ENCODE measurements at places on chromosomes 11 and 22.

DNA sequence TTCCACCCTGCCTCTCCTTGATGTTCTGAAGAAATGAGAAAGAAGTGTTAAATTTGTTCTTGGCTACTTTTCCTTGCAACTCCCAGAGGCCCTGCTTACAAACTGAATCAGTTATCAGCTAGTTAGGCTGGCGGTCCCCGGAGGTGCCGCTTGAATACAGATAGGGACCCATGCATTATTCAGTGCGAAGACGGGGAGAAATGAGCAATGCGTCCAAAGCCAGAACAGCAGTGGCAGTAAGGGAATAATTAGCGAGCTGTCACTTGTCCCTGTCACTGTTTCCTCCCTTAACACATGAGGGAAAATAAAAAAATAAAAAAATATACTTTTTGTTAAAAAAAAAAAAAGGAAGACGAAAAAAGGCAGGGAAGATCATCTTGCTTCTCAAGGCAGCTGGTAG lies 528.1 kb downstream of the MN1 start:
- no peak for DNase-seq

GRCh38 chr11:1825785-1826451 lies 8.9 kb upstream of the SYT8 start:
- DNase-seq, result no peak

DNA sequence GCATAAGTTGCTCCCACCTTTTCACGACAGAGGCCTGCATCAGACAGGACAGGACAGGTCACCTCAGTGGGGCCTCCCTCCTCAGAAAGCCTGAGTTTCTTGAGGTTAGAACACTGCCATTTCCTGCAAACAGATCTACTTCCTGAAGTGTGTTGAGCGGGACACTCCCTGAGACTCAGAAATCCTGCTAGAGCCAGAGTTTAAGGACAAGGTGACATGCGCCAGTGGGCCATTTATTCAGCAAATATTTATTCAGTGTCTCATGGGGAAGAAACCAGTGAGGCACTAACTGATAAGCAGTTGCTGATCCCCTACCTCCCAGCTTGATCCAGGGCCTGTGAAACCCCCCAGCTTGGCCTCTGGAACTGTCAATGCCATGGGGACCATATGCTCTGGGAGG lies 454.6 kb downstream of the SOX6 start:
- no peak for DNase-seq

- no peak for DNase-seq
These were observed 482 bp downstream of the DDX17 start for GRCh38 chr22:38505541-38506117.

DNA sequence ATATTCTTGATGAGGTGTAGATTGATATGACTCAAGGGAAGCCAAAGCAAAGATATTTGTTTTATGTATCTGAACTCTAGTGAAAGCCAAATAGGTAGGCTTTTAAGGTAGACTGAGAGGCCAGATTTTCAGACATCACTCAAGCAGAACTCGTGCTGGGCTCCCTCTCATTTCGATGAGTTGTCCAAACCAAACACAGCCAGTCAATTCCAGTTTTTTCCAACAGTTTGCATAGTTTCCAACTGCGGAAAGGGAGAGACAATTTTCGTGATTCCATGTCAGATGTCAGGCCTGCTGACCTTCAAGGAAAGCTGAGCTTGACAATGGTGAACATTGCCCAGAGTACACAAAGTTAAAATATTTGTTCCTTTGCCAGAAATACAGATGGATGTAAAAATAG lies 110.9 kb upstream of the MPPED2 start:
- DNase-seq, result no peak

DNA sequence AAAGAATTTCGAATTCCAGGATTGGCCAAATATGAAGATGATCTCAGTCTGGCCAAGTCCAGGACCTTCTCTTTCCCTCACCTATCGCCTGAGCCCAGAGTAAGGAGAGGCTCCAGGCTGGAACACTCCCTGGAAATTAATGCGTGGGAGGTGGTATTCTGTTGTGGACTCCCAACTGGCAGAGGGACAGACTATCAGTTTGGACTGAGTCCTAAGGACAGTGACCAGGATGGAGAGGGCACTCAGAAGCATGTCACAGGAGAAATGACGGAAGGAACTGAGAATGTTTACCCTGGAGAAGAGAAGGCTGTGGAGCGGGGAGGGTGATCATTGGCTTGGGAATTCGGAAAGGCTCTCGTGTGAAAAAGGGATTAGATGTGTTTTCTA lies 84.4 kb downstream of the RPL27A start:
- no peak for DNase-seq

GRCh38 chr22:19765477-19766239 lies 5.1 kb downstream of the TBX1 start:
- DNase-seq, result no peak

- no peak for DNase-seq
These were observed 3.9 kb upstream of the VSIG10L2 start for GRCh38 chr11:125941619-125942611.

DNA sequence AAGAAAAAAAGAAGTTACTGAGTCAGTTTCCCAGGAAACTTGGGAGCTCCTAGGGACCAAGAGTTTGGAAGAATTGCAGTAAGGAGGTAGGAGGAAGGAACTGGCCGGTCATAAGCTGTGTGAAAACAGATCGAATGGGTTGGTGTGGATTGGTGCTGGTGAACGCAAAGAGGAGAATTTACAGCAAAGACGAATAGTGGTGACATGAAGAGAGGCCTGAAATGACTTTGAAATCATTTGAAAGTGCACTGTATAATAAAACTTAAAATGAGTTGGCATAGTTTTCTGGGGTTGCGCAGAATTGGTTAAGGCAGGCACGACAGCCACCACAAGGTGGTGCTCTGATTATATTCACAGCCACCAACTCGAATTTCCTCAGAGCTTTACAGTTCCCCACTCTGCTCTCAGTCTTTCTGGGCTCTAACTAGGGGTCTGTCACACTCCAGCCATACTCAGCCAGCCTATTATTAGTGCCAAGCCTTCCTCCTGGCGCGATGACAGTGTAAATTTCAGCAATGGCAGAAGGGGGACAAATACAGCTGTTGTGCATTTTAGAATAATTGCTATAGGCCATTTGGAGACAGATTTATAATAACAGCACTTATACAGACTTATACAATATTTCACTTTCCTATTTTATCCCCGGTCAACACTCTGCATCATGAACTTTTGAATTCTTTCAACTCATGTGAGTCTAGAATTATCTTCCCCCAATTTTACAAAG lies 8.3 kb upstream of the HTR3B start:
- no peak for DNase-seq

DNA sequence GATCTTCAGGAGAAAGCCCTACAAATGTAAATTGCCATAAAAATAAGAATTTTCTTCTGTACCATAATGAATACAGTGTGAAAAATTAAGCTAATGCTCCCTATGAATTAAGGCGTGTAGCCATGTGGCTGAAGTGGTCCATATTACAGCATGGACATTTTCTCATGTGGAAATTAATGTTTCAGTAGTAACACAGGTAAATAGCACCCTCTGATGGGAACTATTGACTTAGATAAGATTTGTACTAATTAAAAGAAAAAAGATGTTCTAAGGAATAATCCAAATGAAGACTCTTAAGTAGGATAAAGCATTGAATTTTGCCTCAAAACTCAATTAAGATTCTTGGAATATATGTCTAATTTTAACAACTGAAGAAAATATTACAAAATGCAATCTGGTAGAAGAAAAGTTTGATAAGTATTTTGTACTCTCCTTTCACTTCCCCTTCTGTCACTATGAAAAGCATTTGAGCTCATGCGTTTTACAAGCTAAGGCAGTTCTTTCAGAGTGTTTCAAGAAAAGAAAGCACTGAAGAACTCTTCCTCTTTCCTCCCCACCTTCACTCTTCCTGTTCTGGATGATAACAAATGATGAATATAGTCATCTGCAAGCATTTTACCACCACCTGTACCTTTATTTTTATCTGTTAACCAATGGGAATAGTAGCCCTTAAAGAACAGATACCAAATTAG lies 9.9 kb upstream of the OR8D2 start:
- DNase-seq, result no peak

GRCh38 chr11:78782725-78783124 lies 208.1 kb upstream of the NARS2 start:
- DNase-seq, result no peak

- no peak for DNase-seq
These were observed 17.0 kb downstream of the MOGAT2 start for GRCh38 chr11:75734491-75735180.

DNA sequence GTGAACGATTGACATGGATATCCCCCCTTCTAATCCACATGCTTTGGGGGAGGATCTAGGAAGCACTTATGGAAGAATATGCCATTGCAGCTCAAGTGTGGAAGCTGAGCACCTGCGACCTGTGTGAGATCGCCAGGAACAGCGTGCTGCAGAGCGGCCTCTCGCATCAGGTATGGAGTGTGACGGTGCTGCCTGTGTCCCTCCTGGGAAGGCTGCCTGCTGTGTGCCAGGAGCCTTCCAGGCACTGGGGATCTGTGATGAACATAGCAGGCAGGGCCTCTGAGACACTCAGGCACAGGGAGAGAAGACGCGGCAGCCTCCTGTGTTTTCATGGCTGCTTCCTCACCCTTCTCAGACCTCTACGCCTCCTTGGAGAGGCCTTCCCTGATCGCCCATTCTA lies 36.5 kb downstream of the RNF141 start:
- DNase-seq, result no peak

DNA sequence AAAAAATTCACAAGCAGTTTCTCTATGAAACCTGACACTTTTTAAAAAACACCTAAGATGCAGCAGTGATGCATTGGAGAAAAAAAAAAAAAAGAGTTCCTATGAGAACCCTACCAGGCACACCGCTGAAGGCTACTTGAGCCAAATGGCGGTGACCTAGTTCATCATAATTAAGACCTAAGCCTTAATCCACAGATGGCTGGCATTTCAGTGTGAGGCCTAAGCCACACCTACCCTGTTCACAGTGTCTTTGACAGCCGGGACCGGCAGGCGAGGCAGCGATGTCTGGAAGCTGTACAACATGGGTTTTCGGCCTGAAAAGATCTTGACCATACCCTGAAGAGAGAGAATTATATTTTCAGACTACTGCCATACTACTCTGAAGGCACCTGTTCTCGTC lies 38.0 kb downstream of the CPT1A start:
- DNase-seq, result no peak

DNA sequence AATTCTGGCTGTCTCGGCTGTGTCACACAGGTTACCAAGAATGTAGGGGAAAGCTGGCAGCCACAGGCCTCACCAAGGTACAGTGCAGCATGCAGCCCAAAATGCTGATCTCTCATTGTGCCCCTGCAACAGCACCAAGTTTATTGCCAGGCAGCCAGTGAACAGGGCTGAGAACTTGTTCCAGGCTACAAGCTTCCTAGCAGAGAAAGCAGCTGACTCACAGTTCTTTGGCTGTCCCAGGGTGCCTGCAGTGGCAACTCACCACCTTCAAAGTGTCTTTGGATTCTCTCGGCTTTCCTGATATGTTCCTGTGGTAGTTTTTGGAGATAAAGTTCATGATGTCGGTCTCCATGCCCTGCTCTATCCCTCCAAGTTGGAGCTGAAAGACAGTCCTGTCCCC lies 719.1 kb upstream of the ANO3 start:
- DNase-seq, result no peak

DNA sequence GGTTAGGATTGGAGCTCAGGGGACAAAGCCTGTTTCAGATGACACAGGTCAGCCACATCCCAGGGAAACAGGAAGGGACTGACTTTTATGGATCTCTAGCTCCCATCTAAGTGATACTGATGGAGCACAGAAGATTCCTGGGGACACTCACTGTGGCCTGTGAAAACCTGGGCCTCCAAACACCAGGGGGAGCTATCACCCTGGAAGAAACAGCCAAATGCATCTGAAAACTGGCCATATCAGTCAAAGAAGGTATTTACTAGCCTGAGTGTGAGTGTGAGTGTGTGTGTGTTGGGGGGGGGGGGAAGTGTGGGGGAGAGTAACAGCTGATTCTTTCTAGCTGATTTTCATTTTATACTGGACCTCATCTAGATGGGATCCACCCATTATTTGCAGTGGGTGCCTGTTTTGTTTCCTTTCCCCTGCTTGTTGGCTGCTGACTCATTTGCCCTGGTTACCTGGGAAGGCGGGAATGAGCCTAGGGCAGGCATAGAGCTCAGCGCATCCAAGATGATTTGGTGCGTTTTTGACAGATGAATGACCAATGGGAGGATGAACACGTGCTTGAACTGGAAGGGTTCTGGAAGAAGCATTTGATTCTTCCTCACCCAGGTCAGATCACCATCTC lies 284.0 kb downstream of the KIRREL3 start:
- DNase-seq, result no peak

DNA sequence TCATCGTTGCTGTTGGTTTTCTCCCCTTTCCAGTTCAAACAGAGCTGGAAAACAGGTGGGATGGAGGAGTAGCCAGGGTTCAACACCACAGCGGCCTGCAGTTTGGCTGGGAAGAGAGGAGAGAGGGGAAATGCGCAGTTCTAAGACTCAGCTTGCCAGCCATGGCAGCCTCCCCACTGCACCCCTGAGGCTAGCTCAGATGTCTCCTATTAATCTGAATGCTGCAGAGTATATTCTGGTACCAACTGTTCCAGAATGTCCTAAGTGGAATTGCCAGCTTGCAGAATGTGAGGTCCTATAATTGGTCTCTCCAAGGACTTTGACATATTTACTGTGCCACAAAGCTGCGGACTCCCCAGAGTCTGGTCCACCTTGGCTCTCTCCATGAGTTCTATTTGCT lies 32.0 kb downstream of the NEFH start:
- DNase-seq, result no peak

DNA sequence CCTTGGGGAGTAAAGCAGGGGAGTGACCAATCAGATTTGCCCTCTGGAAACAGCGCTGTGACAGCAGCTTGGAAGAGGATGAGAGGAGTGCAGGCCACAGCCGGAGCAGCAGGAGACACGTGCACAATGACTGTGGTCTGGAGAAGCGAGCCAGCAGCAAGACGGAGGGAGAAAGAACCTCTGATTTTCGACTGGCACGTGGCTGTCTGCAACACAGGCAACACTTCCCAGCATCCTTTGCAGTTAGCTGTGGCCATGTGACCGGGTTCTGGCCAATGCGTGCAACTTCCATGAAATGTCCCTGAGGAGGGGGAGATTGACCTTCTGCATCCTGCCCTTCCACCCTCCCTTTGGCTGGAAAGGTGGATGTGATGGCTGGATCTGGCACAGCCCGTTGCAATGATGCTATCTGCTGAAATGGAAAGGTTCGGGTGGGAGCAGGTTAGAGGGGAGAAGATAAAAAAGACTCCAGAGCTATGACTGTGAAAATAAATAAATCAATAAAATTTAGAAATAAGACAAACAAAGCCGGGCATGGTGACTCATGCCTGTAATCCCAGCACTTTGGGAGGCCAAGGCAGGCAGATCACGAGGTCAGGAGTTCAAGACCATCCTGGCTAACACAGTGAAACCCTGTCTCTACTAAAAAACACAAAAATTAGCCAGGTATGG lies 15.6 kb downstream of the PLA2G6 start:
- no peak for DNase-seq

- no peak for DNase-seq
These were observed 14.3 kb downstream of the NRIP3 start for GRCh38 chr11:8989453-8989852.

- no peak for DNase-seq
These were observed 30.5 kb upstream of the TTC28 start for GRCh38 chr22:28710107-28710506.

- no peak for DNase-seq
These were observed 19.4 kb upstream of the IL17RA start for GRCh38 chr22:17065433-17065832.

- no peak for DNase-seq
These were observed 5.6 kb downstream of the DUSP18 start for GRCh38 chr22:30662040-30662439.
